ENCODE measurements at places on chromosomes 5 and 9.

- no peak for DNase-seq
Observed at GRCh38 chr5:91189480-91190313, 193.4 kb downstream of the ARRDC3 start.

GRCh38 chr9:70581955-70582350 lies 167.5 kb upstream of the KLF9 start:
- DNase-seq = no peak

GRCh38 chr5:59300930-59301329 lies 592.6 kb downstream of the PDE4D start:
- no peak for DNase-seq

GRCh38 chr9:132627106-132627505 lies 42.7 kb downstream of the DDX31 start:
- no peak for DNase-seq

DNA sequence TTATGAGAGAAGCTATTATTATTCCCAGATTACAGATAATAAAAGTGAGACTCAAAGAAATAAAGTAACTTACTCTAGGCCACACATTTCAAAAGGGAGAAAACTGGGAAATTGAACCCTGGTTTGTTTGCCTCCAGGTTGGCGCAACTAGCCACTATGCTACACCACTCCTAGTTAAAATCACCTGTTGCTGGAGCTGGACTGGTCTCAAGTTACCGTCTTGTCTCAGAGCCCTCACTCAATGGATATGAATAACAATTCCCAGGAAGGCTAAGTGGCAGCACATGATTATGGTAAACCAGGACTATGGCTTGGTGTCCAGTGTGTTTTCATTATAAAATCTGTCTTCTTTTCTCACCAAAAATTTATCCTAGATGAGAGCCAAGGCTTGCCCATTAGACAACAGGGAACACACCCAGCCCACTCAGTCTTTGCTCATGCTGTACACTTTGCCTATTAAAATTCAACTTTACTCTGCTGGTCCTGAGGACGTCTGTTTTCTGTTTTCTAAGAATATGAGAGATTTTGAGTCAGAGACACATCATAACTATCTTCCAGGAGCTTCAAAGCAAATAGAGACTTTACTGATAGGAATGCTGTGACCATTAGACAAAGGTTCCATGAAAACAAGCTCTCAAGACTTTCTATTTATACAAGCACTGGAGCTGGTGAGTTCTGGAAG lies 58.1 kb downstream of the ADRB2 start:
- DNase-seq = no peak

DNA sequence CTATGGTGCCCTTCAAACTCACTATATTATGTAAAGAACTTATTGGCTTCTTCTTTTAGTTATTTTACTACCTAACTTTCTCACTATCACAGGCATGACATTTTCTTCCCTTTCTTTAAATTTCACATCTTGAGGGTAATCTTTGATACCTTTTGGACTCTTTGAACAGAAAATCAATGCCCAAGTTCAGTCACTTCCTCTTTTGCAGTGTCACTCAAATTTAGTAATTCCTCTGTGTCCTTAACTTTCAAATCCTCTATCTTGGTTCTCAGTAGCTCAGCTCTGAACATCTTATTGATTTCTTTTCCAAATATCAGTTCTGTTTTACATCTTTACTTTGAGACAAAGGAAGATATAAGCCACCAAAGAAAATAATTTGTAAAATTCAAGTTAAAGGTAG lies 25.5 kb downstream of the CNTLN start:
- DNase-seq = no peak

DNA sequence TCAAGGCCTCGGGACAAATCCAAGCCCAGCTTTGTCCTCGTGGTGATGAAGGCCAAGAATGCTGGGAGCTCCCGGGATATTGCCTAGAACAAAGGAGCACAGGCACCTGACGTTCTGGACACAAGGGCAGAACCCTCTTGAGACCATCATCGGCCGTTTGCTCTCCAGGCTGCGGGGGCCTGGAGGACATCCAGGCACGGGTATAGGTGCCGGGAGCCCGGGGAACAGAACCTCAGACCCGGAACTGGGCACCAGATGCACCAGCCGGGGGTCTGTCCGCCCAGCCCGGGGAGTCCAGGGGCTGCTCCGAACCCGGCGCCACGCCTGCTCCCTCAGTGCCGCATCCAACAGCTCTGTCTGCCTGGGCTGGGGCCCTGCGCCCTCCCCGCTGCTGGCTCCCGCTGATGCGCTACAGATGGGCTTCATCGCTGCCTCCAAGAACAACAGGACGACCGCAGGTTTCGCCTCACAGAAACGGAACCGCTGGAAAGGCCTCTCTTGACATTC lies 88.0 kb downstream of the ADAMTS2 start:
- no peak for DNase-seq

GRCh38 chr9:125631391-125632085 lies 75.5 kb downstream of the MAPKAP1 start:
- no peak for DNase-seq

DNA sequence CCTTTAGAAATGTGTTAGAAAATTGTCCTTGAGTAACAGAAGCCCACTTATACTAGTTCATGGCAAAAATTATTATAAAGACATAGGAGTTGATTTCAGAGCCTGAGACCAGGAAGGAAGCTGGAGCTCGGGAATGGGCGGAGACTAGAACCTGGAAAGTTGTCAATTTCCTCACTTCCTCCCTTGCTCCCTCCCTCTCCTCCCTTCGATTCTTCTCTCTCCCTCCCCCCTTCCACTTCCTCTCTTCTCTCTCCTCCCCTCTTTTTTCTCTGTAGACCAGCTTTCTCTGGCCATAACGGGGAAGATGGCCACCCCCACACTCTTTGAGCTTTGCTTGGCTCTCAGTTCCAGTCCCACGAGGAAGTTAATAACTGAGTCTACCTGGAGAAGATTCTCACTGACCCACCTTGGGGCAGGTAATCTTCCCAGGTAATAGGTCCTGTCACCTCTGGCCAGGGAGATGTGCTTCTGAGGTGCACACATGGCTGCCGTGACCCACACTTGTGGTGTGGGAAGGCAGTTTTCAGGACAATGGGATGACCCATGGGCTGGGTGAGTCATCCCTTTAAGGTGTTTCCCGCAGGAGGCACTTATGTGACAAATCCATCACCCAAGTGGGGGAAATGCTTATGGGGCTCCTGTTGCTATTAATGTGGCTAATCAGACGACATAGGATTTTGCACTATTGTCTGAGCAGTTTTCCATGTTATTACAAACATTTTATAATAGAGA lies 78.7 kb downstream of the HSPA4 start:
- no peak for DNase-seq

- DNase-seq = no peak
Observed at GRCh38 chr5:16889972-16890519, 46.0 kb downstream of the MYO10 start.

- no peak for DNase-seq
Observed at GRCh38 chr9:137602661-137603060, 2.8 kb upstream of the ARRDC1 start.

DNA sequence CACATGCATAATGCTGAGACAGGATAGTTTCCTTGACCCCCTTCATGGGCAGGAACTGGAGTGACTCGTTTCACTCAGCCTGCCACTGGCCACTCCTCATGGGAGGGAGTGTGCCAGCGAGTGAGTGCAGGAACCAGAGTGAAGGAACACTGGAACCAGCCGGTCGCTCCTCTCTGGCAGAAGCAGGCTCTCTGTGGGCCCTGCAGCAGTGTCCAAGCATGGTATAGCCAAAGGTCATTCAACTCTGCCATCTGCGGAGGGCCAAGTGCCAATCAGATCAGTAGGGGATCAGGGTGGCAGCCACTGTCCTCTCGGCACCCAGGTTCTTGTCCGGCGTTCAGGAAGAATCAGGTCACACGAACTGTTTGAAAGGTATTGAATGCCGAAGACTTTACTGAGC lies 169.3 kb upstream of the PPP1R2B start:
- no peak for DNase-seq

DNA sequence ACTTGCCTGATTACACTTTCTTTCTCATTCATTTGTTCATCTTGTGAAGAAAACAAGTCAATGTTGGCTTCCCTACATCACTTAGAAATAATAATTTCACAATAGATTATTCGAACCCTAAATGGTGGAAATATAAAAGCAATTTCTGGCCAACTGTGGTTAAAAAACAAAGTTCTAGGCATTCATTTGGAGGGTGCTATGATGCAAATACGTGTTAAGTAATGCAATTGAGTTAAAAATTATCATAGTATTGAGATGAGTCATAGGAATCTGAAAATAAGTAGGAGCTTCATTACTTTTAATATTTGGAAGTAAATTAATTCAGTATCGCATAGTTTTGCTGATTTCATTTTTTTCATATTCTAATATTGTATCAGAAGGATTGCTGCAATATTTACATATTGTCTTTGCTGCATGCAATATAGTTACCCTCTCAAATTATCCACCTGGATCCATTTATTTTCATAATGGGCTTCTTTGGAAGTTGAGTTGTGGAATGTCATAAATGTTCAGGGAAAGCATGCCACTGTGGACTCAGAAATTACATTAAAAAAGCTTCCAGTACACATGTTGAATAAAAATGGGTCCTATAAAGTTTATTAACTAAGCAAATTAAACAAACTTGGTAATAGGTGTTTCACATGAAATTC lies 647.7 kb upstream of the WWC1 start:
- DNase-seq = no peak

DNA sequence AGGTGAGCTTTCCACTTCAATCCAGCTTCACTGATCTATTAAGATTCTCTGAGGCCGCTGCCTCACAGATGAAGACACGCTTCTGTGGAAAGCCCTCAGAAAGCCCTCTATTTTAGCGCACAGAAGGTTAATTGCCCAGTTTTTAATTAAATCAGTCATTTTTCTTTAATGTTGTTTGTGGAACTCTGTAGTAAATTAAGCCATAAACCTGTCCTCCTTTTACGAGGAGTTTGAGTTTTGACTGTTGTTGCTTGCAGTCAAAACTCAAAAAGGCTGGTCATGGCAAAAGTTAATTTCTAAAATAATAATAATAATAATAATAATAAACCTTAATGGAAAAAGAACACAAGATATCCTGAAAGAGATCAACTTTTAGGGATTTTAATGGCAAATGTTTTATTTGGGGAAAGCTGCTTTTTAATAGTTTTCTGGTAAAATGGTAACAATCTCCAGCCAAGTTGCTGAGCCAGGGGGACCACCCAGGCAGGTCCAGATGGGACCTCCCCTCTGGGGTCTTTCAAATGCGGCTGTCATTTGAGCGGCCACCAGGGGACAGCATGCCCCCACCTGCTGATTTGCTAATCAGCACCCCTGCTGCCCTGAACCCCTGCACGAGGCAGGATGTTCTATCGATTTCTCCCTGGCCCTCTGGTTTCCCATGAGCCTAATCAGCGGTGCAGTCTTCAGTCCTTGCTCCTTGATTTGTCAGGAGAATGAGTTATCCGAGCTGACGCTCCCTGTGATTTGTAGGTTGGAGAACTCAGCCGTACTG lies 247.2 kb downstream of the FSTL4 start:
- DNase-seq = no peak

- no peak for DNase-seq
Observed at GRCh38 chr5:96626956-96627355, 35.2 kb upstream of the CAST start.

DNA sequence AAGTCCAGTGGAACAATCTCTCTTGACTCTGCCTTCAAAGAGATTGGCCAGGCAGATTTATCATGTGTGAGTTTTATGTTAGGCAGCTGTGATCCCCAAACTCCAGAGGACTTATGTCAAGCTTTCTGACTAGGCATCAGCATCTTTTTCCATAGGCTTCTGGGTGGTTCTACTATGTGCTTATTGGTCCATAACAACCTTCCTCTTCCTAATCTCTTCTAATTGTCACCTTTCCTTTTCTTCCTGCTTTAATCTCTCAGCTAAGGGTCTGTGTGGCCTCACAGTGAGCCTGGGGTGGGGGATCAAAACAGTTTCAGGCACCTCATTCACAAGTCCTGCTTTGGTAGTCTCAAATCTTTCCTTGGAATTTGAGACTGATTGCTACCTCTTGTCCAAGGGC lies 170.9 kb upstream of the CHD1 start:
- no peak for DNase-seq

GRCh38 chr5:107486489-107486888 lies 184.2 kb downstream of the EFNA5 start:
- DNase-seq = no peak

DNA sequence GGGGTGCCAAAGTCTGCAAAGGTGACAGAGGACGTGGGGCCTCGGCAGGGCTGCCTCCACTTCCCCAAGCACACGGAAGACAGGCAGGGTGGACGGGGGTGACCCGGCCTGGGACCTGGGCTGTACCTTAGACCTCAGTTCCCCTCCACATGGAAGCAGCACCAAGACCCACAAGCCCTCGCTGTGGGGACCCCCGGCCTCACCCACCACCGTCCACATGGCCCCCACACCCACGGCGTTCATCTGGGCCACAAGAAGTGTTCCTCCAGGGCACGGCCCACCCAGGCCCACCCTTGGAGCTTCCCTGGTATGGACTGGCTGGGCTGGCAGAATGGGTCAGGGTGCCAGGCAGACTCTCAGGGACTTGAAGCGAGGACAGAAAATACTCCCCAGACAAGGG lies 45.8 kb upstream of the NKD2 start:
- no peak for DNase-seq

DNA sequence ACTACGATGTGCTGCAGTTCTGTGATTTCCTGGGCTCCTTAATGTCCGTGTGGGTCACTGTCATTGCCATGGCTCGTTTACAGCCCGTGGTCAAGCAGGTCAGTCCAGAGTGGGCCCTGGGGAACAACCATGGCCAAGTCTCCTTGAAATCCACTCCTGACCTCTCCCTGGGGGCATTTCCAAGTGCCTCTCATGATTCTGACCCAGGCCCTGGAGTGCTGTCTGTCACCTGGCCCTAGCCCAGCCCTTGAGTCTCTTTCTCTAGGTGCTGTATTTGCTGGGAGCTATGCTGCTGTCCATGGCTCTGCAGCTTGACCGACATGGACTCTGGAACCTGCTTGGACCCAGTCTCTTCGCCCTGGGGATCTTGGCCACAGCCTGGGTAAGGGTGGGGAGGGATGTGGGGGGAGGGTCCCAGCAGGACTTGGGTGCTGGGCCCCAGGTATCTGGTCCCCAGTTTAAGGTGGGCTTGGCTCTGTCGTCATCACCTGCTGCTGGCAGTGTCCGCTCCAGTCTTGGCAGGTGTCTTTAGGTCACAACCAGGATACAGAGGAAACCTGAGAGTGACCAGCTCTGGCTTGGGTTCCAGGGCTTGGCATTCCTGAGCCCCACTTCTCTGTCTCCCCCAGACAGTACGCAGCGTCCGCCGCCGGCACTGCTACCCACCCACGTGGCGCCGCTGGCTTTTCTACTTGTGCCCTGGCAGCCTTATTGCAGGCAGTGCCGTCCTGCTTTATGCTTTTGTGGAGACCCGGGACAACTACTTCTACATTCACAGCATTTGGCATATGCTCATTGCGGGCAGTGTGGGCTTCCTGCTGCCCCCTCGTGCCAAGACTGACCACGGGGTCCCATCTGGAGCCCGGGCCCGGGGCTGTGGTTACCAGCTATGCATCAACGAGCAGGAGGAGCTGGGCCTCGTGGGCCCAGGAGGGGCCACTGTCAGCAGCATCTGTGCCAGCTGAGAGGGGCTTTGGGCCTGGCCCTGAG lies 17.0 kb downstream of the OR13J1 start:
- no peak for DNase-seq

DNA sequence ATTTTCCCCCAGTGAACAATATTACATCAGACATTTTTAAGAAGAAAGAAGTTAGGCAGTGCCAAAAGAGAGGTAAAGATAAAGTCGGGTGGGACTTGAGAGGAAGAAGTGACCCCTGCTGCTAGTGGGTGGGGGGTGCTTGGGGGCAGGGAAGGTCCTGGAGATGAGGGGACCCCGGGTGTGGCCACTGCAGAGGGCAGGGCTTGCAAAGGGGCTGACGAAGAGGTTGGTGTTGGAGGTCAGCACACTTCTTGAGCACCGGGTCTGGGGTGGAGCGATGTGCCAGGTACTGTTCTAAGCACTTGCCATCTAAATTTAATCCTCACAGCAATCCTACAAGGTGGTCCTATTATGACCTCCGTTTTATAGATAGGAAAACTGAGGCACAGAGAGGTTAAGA lies 62.0 kb downstream of the AMBP start:
- DNase-seq = no peak
